ENCODE measurements at places on chromosomes 6 and 20.

DNA sequence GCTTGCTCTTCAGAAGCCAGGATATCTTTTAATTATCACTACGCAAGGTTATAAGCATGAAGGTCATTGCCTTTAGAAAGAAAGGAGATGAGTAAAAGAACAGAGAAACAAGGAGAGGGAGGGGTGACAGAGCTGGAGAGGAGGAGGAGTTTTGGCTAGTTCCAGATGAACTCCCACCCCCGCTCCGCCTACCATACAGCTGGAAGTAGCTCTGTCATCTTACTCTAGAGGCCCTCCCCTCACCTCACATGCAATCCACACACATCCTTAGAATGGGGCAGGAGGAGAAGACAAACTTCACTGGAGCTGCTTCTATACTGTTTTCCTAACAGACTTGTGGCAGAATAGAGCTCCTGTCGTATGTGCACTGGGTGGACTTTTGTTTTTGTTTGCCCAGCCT, 144.7 kb downstream of the SCML4 start:
- DNase-seq = no peak

- DNase-seq = no peak
These were observed 366.8 kb upstream of the KHDRBS2 start for GRCh38 chr6:62652692-62653328.

GRCh38 chr6:28988536-28989311, 16.4 kb downstream of the ZNF311 start:
- no peak for DNase-seq

DNA sequence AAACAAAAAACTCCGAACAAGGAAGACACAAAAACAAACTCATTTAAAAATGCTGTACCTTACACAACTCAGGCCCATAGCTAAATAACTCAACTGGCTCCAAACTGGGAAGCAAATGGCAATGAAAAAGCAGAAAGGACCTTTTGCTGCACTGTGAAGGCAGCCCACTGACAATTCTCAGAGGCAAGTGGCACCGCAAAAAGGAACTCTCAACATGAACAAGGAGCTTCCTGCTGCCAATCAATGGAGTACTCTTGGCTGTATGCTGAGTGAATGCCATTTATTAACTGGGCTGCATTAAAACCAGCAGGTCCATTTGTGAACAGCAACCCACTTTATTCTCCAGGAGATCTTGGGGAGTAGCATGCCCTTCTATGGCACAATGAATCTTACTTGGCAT, 209.9 kb downstream of the PTPRK start:
- no peak for DNase-seq

- no peak for DNase-seq
These were observed 7.3 kb downstream of the TMEM181 start for GRCh38 chr6:158567152-158567551.

DNA sequence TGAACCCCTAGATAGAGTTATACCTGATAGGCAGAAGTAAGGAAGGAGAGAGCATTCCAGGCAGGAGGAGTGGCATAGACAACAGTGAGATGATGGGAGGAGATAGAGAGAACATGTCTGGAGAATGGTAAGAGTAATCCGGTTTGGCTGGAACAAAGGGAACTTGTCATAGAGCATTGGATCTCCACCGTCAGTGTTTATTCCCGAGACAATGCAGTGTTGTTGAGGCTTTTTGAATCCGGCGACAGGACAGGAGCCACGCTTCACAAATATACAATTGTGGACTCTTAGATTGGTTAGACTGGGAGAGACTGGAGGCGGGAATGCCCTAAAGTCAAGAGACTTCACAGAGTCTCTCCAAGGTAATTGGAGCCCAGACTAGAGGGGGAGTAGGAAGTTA, 119.8 kb downstream of the ANKS1A start:
- DNase-seq = no peak

GRCh38 chr6:39797751-39798150, 5.6 kb downstream of the DAAM2 start:
- DNase-seq = no peak

DNA sequence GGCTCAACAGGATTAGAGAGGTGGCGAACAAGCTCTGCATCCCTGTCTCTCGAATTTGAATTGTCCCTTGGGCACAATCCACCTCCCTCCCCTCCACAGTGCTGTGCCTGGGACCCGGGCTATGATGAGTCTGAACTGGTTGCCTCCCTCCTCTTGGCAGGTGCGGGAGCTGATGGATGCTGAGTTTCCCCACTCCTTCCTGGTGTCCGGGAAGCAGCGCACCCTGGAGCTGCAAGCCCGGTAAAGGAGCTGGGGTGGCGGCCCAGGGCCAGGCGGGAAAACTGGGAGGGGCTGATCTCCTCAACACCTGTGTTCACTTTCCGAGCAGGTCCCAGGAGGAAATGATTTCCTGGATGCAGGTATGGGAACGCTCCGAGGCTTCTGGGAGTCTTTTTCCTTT, 14.9 kb downstream of the FGD2 start:
- DNase-seq = peak; percentile 37

- DNase-seq = no peak
These were observed 130.5 kb downstream of the MRPL14 start for GRCh38 chr6:43996618-43997344.

DNA sequence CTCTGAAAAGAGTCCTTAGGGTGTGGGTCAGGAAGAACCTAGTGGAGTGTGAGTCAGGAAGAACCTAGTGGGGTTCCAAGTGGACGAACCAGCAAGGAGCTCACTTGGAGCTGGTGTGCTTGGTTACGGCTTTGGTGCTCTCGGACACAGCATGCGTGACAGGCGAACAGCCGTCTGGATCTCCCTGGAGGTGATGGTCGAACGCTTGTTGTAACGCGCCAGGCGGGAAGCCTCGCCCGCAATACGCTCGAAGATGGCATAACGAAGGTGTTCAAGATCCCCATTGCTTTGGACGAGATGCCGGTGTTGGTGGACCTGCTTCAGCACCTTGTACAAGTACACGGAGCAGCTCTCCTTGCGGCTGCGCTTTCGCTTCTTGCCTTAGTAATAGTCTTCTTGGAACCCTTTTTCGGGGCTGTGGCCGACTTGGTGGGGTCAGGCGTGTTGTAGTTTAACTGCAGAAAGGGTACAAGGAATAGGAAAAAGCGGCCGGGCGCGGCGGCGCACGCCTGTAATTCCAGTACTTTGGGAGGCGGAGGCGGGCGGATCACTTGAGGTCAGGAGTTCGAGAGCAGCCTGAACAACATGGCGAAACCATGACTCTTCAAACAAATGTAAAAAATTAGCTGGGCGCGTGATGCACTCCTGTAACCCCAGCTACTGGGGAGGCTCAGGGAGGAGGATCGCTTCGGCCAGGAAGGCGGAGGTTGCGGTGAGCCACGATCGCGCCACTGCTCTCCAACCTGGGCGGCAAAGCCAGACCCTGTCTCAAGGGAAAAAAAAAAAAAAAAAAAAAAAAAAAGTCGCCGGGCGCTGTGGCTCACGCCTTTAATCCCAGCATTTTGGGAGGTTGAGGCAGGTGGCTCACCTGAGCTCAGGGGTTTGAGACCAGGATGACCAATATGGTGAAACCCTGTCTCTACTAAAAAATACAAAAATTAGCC, 48.0 kb downstream of the OR2B2 start:
- no peak for DNase-seq

GRCh38 chr20:58233881-58234528, 5.6 kb upstream of the ANKRD60 start:
- DNase-seq = no peak

GRCh38 chr6:34316431-34317171, 67.8 kb upstream of the SMIM29 start:
- DNase-seq = no peak

- no peak for DNase-seq
These were observed 5.4 kb upstream of the GINM1 start for GRCh38 chr6:149560736-149561135.

DNA sequence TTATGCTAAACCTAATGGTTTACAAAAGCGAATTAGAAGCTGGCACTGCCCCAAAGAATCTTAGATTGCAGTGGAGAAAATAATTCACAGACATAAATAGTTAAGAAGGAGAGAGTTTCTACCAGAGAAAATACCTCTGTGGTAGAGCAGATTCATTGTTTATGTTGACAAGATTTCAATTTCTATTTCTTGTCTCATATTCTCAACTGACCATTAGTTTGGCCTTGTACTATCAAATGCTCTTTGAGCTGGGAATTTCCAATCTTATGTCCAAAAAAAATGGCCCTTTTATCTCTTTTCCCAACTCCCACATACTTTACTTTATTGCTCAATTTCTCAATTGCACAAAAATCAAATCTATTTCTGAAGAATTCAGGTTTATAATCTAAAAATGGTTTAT, 804.1 kb upstream of the CITED2 start:
- no peak for DNase-seq

DNA sequence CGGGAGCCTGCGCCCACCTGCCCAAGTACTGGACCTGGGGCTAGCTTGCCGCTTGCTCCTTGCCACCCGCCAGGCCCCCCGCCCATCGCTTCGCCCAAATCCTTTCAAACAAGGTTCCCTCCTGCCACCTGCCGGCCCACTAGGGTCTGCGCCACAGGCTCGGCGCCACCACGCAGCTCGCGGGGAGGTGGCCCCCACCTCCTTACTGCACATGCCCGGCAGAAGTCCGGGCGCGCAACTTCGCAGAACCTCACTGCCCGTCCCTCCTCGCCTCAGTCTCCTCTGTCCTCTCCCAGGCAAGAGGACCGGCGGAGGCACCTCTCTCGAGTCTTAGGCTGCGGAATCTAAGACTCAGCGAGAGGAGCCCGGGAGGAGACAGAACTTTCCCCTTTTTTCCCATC, 11.2 kb downstream of the GNAS-AS1 start:
- DNase-seq = no peak

GRCh38 chr6:42417641-42418112, 34.0 kb downstream of the TRERF1 start:
- DNase-seq = no peak

DNA sequence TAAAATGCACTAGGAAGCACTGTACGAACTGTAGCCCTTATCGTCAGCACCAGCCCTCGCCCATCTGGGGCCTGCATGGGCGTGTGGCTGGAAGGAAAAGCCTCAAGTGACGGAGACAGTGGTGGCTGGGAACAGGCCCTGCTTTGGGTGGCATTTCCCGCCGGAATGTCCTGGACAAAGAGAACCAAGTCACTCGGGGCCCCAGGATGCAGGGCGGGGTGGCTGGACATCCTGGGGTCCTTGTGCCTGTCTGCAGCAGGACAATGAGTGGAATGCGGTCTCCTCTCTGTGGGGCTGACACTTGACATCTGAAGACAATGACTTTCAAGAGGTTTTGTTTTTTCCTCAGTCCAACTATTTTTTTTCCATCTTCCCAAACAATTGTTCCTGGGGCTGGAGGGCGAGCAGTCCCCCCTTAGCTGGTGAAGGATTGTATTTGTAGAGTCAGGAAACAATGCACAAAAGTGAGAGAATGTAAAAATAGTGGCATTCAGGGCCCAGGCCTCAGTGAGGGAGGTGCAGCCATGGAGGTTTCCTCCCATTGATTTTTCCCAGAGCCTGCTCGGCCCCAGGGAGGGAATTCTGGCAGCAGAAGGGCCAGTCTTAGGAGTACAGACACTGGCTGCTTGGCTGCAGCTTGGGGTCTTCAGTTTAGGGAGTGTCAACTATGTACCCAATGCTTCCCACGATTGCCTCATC, 64.4 kb downstream of the PREX1 start:
- no peak for DNase-seq

DNA sequence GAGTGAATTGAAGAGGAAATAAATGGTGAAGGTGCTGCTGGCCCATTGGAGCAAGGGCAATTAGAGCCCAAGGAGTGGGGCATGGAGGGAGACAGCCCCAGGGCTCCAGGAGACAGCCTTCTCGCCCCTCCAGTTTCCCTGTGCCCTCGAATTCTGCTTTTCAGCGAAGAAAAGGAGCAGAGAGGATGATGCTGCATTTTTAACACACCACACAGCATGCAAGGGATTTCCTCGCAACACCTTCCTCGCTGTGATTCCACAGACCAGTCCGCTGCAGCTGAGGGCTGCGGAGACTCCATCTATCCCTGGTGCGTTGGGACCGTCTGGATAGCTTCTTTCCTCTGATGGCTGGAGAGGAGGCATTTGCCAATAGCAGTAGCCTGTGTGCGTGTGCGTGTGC, 41.7 kb downstream of the PTCHD4 start:
- DNase-seq = peak; percentile 79

DNA sequence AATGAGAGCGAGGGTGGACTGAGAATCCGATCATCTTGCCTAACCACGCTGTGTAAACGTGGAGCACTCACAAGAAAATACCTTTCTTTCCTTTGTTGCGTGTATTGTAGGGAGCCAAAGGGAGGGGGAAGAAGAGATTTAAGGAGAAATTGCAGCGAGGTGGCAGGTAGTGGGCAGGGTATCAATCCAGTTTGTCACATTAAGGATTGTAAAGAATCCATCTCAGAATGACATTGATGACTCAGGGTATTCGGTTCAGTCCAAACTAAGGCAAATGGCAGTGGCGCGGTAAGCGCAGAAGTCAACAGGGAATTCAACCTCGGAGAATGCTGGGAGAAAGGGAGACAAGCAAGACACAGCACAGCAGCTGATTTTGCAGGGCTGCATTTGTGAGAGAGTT, 146.2 kb downstream of the ID4 start:
- DNase-seq = peak; percentile 59

GRCh38 chr6:107730683-107731314, 93.3 kb downstream of the SCML4 start:
- no peak for DNase-seq

DNA sequence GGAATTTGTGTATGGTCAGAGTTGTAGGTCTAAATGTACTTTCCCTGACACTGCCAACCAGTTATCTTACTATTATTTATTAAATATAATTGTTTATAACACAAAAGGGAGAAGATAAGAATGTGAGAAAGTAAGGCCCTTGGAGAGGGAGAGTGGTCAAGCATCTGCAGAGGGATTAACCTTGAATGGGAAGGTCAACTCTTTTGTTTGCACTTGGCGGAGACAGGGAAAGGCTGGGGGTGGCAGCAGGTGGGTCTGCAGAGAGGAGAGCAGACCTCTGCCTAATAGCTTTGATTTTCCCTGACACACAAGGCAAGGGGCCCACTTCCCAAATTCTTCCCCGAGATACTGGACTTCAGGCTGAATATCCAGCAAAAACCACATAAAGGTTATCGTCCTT, 4.2 kb downstream of the LRP11 start:
- no peak for DNase-seq

DNA sequence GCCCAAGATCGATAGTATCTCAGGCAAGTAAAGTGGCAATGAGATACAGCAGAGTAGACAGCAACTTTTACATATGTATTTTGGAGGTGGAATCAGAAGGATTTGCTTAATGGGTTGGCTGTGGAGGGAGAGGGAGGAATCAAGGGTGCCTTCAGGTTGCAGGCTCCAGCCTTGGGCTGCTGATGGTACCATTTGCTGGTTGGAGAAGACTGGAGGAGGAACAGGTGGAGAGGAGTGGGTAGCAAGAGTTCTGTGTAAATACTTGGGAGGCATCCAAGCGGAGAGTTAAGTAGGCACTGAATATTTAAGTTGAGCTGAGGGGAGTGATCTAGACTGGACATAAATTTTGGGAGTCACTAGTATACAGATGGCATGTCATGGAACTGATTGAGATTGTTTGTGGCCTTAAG, 5.2 kb downstream of the BICRAL start:
- DNase-seq = no peak

GRCh38 chr6:127164036-127164435, 45.6 kb downstream of the RSPO3 start:
- DNase-seq = no peak

Measured in spinal cord (tissue), 10 donors.